ENCODE measurements at places on chromosomes 4 and X. TPM values are rescaled to one million over a fixed set of nuclear protein-coding genes. Genes with fewer than 3 reads are reported as not detected.
A peak's percentile ranks its signal among the peaks of the same experiment; 100 is the strongest.

The SLC39A8 gene
- 4.5 TPM for total RNA-seq

DNA sequence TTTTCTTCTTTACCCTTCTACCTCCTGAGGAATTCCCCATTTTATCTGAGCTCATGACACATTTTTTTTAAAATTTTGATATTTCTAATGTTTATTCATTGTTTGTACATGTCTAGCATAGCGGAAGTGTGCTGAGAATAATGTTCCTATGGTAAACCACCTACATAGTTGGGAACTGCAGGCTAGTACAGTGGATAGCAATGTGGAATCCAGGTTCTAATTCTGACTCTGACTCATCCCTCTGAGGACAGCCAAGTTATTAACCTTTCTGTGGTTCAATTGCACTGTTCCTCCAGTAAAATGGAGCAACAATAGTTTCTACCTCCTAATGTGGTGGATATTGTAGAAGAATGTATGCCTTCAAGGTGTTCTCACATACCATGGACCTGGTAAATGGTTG, 20.6 kb upstream of the APELA start:
- no peak for DNase-seq

The HCCS gene
- total RNA-seq: 22.0 TPM

The EDA2R gene
- 21.0 TPM for total RNA-seq

The SMIM10L2A gene
- total RNA-seq: 0.66 TPM

DNA sequence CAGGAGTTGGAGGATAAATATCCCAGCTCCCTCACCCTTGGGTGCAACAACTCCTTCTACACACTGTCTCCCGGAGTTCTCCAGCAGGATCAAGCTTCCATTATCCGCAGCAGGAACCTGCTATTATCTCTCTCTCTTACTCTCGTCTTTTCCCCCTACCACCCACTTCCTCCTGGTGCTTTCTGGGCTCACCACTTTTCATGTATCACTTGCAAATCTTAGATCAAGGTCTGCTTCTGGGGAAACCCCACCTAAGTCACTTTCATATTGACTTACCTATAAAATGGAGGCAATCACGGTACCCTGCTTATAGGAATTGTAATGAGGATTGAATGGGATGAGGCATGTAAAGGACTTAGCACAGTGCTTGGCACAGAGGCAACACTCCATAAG, 589.5 kb downstream of the BCOR start:
- no peak for DNase-seq

DNA sequence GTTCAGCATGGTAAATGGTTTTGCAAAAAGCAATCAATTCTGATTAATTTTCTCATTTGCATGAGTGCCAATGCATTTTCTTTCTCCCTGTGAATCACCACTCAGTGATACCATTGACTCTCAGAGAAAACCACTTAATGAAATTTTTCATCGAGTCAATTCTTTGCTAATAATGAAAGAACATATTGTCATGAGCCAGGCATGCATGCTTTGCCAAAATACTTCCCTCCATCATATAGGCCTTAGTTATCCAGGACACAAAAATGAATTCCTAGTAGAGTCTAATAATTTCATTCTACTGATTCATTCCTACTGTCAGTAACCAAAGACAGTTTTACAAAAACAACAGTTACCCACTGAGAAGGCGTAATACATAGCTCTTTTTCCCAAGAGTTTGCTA, 680.0 kb downstream of the TRIML1 start:
- no peak for DNase-seq

DNA sequence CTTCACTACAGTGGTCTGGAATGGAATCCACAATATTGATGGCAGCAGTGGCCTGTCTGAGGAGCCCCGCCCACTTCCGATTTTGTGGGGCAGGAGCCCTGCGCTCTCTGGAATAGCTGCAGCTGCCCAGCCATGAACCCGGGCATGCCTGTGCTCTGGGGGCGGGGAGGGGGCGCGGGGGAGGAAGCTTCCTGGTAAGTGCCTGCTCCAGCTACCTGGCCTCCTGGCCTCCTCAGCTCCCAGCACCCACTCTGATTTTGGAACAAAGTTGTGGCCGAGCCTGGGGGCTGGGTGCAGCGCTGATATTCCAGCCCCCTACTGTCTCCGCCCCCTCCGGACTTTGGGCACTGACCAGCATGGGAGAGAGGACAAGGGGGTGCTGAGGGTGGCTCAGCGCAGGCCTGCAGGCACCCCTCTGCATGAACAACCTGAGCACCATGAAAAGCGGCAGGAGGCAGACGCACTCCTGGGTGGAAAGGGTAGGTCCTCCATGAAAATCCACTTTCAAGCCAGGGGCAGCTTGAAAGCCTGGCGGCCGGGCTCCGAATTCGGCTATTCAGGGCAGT, 972.7 kb upstream of the AGA start:
- no peak for DNase-seq

DNA sequence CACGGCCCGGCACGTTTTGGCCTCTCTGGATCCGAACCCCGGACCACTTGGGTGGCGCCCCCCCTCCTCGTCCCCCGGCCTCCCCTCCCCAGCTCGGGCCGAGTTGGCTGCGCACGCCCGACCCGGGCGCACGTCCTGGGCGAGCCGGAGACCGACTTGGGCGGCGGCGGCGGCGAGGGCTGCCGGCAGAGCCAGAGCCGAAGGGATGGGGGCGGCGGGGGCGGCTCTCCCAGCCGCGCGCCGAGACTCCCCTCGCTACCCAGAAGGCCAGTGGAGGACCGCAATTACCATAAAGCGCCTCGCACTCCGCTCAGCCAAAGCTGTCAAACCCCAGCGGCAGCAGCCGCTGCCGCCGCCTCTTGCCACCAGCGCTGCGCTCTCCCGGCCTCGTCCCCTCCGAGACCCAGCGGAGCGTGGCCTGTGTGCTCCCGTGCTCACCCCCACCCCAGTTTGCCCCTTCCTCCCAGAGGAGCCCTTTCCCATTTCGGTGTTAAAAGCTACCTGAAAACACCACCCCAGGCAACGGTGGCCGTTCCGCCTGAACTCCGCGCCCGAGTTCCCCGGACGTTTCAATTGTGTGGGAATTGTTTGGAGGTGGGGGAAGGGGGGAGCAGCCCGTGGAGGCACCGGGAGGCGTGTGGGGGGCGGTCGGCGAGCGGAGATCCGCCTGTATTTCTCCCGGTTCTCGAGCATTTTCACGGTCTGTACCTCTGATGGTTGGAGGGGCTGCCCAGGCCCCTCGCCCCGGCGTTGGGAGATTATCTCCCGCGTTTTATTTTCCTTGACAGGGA, 701 bp upstream of the BCOR start:
- peak; percentile 39 for DNase-seq

- DNase-seq: no peak
These were observed 8.0 kb upstream of the VAMP7 start for GRCh38 chrX:155873188-155873587.

The AWAT2 gene
- total RNA-seq: not detected

DNA sequence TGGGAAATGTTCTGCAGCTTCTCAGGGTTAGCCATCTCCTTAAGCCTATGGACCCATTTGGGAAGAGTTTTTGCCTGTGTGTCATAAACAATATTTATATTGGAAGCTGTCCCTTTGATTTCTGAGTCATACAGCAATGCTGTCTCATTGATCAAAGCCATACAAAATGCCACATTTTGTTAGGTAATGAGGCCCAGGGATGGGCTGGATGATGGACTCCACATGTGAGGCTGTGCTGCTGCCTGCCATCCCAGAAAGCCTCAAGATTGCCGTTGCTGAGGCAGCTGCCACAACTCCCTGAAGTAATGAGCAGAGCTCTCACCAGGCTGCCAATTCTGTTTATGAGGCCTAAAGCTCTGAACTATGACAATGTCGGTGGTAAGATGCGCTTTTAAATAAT, 12.2 kb upstream of the GJB1 start:
- peak; percentile 34 for DNase-seq
